ENCODE measurements at places on chromosomes 1 and 21. TPM values are rescaled to one million over a fixed set of nuclear protein-coding genes. Genes with fewer than 3 reads are reported as not detected.

DNA sequence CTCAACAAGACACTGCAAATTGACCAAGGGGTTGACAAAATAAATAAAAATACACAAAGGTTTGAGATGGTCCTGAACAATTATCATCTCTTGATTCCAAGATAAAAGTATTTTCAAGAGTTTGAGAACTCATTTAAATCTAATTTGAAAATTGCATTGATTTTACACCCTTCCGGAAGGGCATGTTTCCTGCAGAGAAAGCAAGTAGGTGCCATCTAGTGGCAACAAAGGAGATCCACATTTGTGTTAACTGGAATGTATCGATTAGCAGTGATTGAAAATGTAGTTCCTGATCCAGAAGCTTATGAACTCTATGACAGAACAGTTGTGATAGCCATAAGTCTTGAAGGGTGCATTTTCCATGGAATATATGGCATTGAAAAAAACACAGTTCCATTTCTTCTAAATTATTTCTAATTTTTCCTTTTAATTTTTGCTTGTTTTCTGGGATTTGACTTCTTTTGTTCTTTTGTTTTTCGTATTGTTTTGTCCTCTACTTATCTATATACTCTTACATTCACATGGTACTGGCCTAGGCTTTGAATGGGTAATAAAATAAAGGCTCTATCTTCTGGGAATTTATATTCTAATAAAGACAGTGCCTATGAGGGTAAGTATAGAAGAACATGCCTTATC lies 143.7 kb downstream of the DNM3 start:
- DNase-seq = no peak

DNA sequence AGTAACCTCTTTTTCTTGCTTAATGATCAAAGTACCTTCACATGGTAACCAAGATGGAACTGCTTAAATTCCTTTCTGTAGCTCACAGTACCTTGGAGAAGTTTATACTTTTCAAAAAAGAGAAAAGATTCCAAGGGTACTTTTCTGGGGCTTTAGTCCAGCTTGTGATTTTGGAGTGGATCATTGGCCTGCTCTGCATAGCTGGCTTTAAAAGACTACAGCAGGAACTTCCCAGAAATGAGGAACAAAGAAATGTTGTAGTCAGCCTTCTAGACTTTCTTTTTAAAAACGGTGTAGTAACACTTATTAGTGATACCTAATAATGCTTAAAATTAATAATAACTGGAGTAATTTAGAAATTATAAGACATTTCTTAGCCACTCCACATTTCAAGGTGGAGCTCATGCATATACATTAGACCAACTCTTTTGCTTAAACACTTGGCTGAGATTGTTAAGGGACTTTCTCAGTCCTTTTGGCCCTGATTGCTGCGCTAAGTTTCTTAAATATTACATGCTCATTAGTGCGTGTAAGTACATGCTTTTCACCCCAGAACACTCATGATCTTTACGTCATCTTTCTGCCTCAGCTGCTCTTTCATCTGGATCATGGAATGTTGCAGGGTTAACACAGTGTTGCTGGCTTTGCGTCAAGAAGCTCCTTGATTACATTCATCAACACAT lies 57.3 kb downstream of the SDCCAG8 start:
- no peak for DNase-seq

DNA sequence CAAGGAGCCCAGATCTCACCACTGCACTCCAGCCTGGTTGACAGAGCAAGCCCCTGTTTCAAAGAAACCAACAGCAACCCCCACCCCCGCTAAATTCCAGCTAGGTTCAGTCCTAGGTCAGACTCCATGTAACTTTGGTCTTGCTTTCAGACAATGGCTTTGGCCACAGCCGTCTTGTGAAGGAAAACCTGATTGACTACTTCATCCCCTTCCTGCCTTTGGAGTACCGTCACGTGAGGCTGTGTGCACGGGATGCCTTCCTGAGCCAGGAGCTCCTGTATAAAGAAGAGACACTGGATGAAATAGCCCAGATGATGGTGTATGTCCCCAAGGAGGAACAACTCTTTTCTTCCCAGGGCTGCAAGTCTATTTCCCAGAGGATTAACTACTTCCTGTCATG lies 12.9 kb downstream of the TOR3A start:
- DNase-seq = no peak

DNA sequence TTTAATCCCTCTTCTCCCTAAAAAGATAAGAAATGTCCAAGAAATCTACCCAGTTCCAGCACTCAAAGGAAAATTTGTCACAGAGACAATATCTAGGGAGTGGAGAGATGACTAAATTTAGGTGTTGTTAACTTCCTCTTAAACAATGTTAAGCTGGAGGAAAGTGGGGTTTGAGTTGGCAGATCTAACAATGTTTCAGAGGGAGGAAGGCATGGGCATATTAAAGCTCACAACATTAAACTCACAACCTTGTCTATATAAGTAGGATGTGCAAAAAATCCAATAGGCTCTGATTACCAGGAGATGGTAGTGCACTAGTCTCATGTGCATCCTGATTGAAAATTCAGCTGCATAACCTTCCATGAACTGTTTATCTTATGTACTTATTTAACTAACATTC lies 190.1 kb downstream of the BARHL2 start:
- no peak for DNase-seq

DNA sequence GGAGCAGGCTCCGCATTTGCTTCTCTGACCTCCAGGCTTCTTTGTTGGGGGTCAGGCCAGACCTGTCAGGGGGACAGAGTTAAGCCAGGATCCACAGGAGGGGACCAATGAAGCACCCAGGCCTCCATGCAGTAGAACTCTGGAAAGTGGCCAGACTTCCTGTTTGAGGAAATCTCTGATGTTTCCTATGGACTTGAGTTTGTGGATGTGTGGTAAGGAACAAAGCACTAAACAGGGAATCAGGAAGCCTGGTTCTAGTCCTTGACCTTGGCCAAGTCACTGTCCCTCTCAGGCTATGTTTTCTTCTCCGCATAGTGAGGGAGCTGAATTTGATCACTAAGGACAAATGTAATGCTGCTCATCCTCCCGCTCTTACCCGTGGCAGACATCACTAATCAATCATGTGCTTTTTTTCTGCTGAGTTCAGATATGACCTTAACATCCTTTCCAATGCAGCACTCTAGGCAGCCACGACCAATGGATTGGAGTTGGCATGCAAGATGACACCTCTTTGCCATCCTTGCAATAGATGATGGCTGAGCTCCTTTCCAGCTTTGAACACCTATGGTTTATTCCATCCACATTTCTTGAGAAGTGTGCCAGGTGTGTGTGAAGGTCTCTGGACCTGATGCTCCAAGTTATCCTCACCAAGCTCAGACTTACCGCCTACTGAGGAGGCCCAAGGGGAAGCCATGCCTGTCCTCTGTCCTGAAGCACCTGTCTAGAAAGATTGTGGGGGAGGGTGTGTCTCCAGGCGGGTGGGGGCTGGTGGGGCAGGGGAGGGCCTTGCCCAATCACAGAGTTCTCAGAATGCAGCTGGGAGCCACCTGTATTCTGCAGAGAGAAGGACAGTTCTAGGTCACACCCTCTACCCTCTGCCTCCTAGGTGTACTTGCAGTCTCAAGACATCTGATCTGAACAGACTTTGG lies 9.9 kb downstream of the SH2D2A start:
- no peak for DNase-seq

- DNase-seq = no peak
Measured at GRCh38 chr1:226526801-226527595, 21.6 kb upstream of the STUM start.

UMODL1 gene
- polyA plus RNA-seq = not detected

LCE1F gene
- not detected for polyA plus RNA-seq

ATAD3C gene
- 3.1 TPM for polyA plus RNA-seq

OR6K3 gene
- polyA plus RNA-seq = not detected

SPRTN gene
- 13.2 TPM for polyA plus RNA-seq

Data from left renal cortex interstitium (tissue), 4 donors.